SK-N-DZ (cell line): ENCODE measurements at places on chromosomes 5 and 9.

DNA sequence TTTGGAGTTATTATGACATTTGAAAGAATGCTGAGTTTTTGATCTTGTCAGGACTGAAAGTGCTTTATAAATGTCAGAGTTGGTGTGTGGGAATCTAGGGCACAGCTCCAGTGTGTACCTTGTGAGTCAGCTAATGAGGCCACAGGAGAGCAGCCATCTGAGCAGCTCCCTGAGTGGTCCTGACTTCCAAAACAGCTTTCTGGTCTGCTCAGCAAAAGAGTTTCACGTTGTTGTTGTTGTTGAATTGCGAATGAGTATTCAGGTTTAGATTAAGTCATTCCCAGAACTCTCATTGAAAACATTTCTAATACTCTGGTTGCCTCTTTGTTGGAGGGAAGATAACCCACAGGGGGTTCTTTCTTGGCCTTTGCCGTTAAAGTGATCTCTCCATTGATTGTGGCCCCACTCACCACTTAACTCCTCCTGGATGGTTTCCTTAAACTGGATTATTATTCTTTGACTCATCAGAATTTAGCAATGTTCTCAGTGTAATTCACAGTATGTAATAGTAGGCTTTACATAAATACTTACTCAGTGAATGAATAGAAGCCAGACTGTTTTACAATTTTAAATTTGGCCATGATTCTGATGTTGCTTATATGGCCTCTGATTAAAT lies 125.1 kb upstream of the SGCD start:
- no peak for DNase-seq

DNA sequence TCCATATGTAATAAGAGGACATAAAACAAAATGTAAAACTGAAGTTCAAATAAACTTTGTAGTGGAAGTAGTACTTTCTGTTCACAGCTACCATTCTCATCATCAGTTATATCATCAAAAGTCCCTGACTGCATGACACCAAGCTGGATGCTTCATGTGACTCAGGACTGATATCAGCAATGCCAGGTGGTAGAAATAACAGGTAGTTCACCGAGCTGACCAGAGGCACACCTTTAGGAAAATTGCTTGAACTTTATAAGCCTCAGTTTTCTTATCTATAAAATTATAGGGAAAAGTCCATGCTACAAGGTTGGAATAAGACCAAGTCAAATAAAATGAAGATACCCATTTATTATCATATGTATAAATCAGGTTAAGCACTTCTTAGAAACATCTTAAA lies 124.9 kb upstream of the PTGER4 start:
- DNase-seq, result no peak

DNA sequence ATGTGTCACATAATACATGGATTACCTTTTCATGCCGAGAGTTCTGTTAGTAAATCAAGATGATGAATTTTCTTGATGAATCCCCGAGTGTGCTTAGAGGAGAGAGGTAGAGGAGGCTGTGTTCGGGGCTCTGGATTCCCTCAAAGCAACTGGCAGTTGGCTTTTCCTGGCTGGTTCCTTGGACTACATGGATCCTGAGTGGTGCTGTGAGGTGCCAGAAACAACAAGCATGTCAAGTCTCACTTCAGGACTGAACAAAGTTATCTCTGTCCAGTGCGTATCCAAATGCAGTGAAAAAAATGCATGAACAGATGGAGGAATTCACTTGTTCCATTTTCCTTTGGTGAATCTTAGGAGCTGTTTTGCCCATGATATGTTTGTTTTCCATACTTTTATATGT lies 231.7 kb downstream of the FBXL7 start:
- DNase-seq, result no peak

DNA sequence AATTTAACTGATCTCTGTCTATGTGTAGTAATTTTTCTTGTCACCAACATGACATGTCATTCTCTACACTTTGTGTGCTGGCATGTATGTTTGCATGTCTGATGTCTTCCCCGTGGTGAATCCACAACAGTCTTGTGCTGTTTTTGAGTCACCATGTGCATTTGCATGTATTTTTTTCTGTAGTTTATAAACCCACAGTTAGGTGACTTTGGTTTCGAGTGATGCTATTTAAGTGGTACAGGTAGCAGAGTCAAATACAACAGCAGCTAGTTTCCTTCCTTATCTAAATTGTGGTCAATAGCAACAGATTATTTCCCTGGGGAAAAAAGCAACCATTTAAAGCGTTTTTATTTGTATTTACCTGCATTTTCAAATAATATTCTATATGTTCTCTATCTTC lies 89.9 kb upstream of the FSD1L start:
- DNase-seq, result no peak

DNA sequence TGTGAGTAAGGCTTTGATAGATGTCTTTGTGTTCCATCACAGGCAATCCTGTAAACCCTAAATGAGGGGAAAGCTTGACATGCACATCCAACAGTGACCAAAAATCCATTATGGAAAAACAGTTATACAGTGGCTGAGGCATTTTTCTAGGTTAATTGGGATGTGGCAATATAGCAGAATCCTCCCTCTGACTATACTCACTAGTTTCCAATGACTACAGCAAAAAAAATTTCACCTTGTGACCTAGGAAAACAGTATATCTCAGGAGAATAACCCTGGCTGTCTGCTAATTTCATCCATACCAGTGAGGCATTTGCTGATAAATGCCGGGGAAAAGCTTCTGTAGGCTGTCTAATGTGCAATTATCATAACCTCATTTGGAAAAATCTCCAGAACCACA lies 49.9 kb upstream of the SNCAIP start:
- DNase-seq, result no peak

- no peak for DNase-seq
These were observed 170.6 kb upstream of the MEF2C start for GRCh38 chr5:89053547-89053946.

DNA sequence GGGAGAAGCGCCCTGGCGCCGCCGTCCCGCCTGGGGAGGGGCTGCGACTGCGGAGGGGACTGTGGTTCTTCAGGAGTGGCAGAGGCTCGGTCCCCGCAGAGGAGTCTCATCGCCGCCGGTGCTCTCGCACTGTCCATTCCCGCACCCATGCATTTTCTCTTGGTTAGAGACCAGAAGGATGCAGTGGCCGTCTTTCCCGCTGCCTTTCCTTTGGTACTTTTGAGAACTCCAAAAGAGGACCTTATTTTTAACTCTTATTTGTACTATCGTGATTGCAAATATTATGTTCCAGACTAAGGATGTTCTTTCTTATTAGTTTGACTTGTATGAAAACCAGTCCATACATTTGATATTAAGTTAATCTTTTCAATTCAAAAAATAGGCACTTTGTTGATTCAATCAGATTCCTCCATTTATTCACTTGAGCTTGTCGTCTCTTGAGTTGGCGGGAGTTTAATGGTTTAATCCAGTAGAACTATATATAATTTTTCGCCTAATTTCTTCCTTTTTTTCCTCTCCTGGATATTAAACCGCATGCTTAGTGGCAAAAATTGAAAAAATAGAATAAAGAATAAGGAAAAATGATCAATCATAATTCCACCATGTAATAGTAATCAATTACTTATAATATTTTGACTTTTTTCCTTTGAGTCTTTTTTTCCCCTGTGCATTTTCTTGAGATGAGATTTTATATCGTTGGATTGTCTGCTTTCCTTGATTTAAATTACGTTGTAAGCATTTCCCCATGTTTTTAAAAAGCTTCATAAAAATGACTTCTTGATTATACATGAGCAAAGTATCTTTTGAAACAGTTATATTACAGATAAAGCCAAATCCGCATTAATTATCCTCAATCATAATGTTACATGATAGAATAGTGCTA lies 861 bp downstream of the ZFYVE16 start:
- DNase-seq, result peak; percentile 89

DNA sequence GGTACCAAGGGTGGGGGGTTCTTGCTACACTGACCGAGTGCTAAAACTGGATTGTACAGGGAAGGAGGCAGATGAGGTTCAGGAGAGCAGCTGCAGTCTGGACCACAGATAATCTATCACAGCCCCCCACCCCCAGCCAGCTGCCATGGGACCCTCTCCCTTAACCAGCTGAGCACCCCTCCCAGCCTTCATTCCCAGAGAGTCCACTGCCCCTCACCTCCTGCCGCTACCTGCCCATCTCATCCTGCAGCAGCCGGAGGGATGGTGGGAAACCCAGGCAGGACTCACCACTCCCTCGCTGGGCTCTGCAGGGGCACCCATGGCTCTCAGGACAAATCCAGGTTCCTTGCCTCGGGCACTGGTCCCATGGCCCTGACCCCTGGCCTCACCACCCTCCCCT lies 66.7 kb downstream of the MRPL36 start:
- DNase-seq, result no peak

GRCh38 chr9:115514454-115514853 lies 396.5 kb upstream of the TNC start:
- DNase-seq, result no peak

- DNase-seq, result no peak
These were observed 4.5 kb downstream of the OCLN start for GRCh38 chr5:69497006-69497520.

- DNase-seq, result no peak
These were observed 65.1 kb upstream of the IQGAP2 start for GRCh38 chr5:76337953-76338451.

DNA sequence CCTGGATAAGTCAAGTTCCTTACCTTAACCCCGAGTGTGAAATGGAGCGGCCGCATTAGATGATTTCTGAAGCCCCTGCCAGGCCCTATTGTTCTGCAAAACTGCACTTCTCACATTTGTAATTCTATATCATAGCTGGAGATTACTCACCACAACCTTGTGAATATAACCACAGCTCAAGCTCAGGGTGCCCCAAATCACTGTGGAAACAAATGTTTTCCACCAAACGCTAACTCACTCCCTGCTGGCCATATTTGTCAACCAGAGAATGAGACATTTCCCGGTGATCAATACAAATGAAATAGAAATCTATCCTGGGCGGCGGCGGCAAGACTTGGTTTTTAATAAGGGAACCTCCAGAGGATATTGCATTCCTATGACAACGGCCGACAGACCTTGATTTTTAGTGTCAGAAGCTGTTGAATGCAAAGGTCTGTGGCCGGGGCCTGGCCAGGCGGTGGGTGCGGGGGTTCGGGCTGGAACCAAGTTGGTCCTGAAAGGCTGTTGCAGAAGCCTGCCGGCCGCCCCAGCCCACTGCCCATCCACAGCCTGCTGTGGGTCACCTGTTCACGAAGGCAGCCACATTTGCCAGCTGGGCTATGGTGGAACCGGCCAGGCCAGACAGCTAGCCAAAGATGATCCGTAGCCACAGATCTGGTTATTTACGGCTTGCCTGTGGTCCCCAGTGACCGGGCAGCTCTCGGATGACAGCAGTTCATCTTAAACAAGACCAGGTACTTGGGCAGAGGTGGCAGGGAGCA lies 93.9 kb upstream of the LMX1B start:
- no peak for DNase-seq

DNA sequence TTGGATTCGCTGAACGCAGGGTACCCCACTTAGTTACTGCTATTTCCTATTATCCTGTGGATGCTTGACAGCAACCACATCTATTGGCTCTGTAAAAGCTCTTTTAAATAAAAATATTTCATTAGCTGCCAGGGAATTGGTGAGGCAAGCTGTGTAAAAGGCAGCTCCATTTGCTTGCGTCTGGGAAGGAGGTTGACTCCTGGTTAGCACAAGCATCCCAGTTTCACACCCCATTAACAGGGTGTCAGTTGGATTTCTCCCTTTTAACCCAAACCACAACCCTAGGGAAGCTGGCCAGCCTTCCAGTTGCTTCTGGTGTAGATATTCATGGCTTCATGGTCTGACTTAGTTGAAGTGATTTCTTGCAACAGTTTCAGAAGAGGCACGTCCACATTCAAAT lies 151.0 kb downstream of the GPBP1 start:
- no peak for DNase-seq

DNA sequence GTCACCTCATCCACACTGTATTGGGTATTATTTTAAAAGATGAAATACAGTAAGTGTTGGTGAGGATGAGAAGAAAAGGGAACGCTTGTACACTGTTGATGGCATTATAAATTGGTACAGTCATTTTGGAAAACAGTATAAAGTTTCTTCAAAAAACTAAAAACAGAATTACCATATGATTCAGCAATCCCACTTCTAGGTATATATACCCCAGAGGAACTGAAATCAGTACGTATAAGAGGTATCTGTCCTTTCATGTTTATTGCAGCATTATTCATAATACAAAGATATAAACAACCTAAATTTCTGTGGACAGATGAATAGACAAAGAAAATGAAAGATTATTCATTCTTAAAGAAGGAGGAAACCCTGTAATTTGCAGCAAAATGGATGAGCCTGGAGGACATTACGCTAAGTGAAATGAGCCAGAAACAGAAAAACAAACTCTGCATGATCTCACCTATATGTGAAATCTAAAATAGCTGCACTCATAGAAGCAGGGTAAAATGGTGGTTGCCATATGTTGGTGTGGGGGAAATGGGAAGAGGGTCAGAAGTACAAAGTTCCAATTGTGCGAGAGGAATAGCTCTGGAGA lies 191.6 kb downstream of the TRIM36 start:
- DNase-seq, result no peak

DNA sequence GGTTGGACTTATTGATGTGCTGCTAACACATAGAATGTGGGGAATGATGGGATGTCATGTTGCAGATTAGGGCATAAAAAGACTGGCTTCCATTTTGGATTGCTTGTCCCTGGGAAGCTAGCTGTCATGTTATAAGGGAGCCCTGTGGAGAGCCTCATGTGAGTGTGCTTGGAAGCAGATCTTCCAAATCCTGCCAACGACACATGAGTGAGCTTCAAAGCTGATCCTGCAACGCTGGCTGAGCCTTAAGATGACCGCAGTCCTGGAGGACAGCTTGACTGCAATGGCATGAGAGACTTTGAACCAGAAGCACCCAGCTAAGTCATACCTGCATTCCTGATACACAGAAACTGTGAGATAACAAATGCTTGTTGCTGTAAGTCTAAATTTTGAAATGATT lies 63.6 kb downstream of the NRG2 start:
- DNase-seq, result no peak

- no peak for DNase-seq
These were observed 7.4 kb downstream of the CDK9 start for GRCh38 chr9:127793093-127793708.

DNA sequence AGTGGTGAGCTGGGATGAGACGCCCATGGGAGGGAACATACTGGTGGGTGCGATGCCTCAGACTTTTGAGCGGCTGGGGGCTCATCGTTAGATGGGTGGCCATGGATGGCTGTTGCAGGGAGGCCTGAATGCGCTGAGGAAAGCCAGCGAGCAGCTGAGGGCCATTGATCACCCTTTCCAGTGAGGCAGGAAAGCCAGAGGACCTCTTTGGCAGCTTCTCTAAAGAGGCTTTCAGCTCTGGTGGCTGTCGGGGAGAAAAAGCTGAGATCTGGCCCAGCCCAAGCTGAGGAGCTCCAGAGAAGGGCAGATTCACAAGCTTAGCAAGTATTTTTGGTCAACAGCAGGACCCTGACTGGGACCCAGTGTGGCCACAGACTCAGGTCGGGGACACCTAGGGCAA lies 13.3 kb upstream of the VAV2 start:
- DNase-seq, result no peak
